Prostate gland (tissue), 2 donors: ENCODE measurements at places on chromosomes 12 and 14.

DNA sequence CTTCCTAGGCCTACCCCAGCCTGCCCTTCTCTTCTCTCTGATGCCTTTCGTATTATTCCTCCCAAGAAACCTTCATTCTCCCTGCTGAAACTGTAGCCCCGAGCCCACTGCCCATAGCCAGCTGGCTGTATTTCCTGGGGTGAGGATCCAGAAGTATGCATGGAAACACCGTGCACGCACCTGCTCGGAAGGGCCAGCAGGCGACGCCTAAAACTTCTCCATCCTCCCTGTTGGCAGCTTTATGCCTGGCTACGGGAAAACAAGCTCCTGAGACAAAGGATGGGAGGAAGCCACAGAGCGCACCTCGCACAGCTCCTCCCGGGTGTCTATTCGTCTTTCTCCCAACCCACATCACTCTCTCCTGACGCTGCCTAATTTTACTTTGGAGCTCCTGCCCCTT lies 69.0 kb upstream of the CAPRIN2 start:
- H3K27ac ChIP-seq = no peak overlapping the region
- H3K36me3 ChIP-seq = no peaks in the 10 kb centered on the region
- DNase-seq = no peak
- H3K27me3 ChIP-seq = no peaks in the 10 kb centered on the region

- H3K4me1 ChIP-seq = no peaks in the 10 kb centered on the region
- no peaks in the 10 kb centered on the region for H3K27me3 ChIP-seq
- H3K36me3 ChIP-seq = no peaks in the 10 kb centered on the region
- no peak overlapping the region for H3K27ac ChIP-seq
- no peak for DNase-seq
Observed at GRCh38 chr12:128753438-128753837, 70.3 kb downstream of the SLC15A4 start.

GRCh38 chr12:122517877-122518276 lies 8.9 kb downstream of the RSRC2 start:
- no peak for DNase-seq
- H3K27me3 ChIP-seq = no peaks in the 10 kb centered on the region
- H3K4me1 ChIP-seq = no peaks in the 10 kb centered on the region
- peaks cover 33% of the 10 kb centered on the region for H3K36me3 ChIP-seq

- no peaks in the 10 kb centered on the region for H3K4me1 ChIP-seq
- no peak for DNase-seq
- no peaks in the 10 kb centered on the region for H3K27me3 ChIP-seq
- no peak overlapping the region for H3K4me3 ChIP-seq
Observed at GRCh38 chr12:44709166-44709565, 166.9 kb downstream of the NELL2 start.

GRCh38 chr12:26345471-26346003 lies 150.2 kb downstream of the SSPN start:
- DNase-seq = no peak
- H3K27ac ChIP-seq = no peak overlapping the region
- H3K4me3 ChIP-seq = no peak overlapping the region

GRCh38 chr12:94327809-94328208 lies 131.9 kb downstream of the CEP83 start:
- H3K36me3 ChIP-seq = no peaks in the 10 kb centered on the region
- H3K4me1 ChIP-seq = no peaks in the 10 kb centered on the region
- no peak overlapping the region for H3K4me3 ChIP-seq
- DNase-seq = no peak

DNA sequence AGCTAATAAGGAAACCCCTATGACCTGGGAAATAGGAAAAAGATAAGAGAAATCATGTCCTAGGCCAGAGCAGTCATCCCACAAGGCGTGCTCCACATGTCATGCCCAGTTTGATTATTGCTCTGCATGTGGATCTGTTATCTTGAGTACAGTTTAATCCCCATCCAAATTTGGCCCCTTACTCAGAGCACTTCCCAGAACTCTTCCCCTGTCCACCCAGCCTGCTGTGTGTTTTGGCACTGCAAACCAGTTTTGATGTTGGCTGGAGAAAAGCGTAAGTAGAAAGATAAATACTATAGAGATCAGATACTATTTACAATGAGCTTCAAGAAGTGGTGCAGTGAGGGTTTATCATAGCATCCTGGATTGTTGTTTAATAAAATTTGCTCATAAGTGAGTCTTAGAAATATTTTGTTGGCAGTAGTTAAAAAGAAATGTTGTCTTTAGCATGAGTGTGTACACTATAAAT lies 83.8 kb downstream of the PTPRB start:
- no peak overlapping the region for H3K27ac ChIP-seq
- no peaks in the 10 kb centered on the region for H3K4me1 ChIP-seq
- H3K27me3 ChIP-seq = peaks cover 6% of the 10 kb centered on the region
- DNase-seq = peak; percentile 51
- H3K4me3 ChIP-seq = no peak overlapping the region
